Upper lobe of left lung (tissue), 6 donors: ENCODE measurements at places on chromosomes 11 and 22. TPM values are rescaled to one million over a fixed set of nuclear protein-coding genes. Genes with fewer than 3 reads are reported as not detected.

GRCh38 chr22:50678651-50679521, 6.3 kb downstream of the SHANK3 start:
- H3K4me3 ChIP-seq = no peak overlapping the region
- H3K27me3 ChIP-seq = peaks cover 1% of the 10 kb centered on the region
- peaks cover 14% of the 10 kb centered on the region for H3K36me3 ChIP-seq
- no peak for DNase-seq
- peaks cover under 1% of the 10 kb centered on the region for H3K4me1 ChIP-seq

- no peaks in the 10 kb centered on the region for H3K4me1 ChIP-seq
- no peak overlapping the region for H3K4me3 ChIP-seq
- no peak overlapping the region for H3K27ac ChIP-seq
- no peaks in the 10 kb centered on the region for H3K27me3 ChIP-seq
- H3K36me3 ChIP-seq = no peaks in the 10 kb centered on the region
These were observed 31.3 kb downstream of the TRAF6 start for GRCh38 chr11:36478700-36479329.

GRCh38 chr22:30201945-30202344, 44.6 kb downstream of the LIF start:
- H3K27ac ChIP-seq = peak overlapping the region; percentile 74
- H3K36me3 ChIP-seq = no peaks in the 10 kb centered on the region
- no peak overlapping the region for H3K4me3 ChIP-seq
- DNase-seq = no peak
- no peaks in the 10 kb centered on the region for H3K27me3 ChIP-seq

DNA sequence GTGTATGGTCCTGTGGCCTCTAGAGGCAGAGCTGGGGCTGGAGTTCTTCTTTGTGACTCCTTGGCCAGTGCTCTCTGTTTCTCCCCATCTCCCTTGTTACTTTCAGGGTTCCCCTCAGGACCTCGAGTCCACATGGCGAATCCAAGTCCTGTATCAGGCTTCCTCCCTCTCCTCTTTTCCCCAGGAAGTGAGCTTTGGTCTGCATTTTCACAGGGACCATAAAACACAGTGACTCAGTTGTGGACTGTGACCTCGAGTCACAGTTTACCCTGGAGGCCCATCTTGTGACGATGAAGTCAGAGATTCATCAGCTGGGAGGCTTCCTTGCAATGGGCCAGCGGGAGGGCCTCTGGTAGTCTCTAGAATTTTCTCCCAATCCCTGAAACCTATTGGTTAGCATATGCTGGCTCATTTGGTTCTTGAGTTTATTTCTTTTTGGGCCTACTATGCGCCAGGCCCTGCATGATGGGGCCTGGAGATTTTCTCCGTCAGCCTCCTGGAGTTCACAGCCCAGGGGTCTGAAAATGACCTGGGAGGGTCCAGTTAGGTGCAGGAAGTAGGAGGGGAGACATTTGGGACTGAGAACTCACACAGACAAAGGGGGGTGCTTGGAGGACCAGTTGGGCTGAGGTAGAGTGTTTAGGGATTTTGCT, 100.8 kb downstream of the KIAA1671 start:
- H3K27me3 ChIP-seq = no peaks in the 10 kb centered on the region
- H3K4me1 ChIP-seq = no peaks in the 10 kb centered on the region
- H3K4me3 ChIP-seq = no peak overlapping the region
- no peak for DNase-seq

DNA sequence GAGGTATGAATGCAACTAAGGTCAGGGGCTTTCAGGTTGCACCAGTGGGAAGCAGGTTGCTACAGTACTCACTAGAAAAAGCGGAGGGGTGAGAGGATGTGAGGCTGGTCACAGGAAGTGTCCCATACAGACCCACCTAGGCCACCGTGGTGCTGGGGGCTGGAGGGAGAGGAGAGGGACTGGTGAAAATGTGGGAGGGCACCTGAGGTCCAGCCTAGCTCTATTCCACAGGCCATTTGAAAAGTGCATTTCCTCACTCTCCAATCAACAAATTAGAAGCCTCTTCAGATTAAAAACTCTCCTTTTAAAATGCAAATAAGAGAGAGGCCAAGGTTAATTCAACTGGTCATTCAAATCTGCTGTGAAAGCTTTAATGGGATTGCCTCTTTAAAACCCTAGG, 38.6 kb upstream of the NCAM1 start:
- H3K27ac ChIP-seq = no peak overlapping the region
- H3K4me3 ChIP-seq = no peak overlapping the region
- H3K36me3 ChIP-seq = no peaks in the 10 kb centered on the region
- H3K4me1 ChIP-seq = no peaks in the 10 kb centered on the region

- H3K4me1 ChIP-seq = peaks cover 7% of the 10 kb centered on the region
- no peak for DNase-seq
- H3K36me3 ChIP-seq = no peaks in the 10 kb centered on the region
- H3K4me3 ChIP-seq = no peak overlapping the region
These were observed 20.7 kb downstream of the LINC01488 start for GRCh38 chr11:69501891-69502860.

The MAPK11 gene
- total RNA-seq = 9.1 TPM

- no peak for DNase-seq
- H3K27me3 ChIP-seq = no peaks in the 10 kb centered on the region
- H3K4me1 ChIP-seq = no peaks in the 10 kb centered on the region
- no peaks in the 10 kb centered on the region for H3K36me3 ChIP-seq
- H3K27ac ChIP-seq = no peak overlapping the region
- H3K4me3 ChIP-seq = no peak overlapping the region
These were observed 227.0 kb upstream of the NCAM1 start for GRCh38 chr11:112734207-112734606.

- no peaks in the 10 kb centered on the region for H3K27me3 ChIP-seq
- no peak overlapping the region for H3K27ac ChIP-seq
- DNase-seq = no peak
- H3K4me3 ChIP-seq = peak overlapping the region; percentile 7
These were observed 13.9 kb downstream of the ACP2 start for GRCh38 chr11:47234669-47235100.

The TNNI2 gene
- total RNA-seq = 7.3 TPM

DNA sequence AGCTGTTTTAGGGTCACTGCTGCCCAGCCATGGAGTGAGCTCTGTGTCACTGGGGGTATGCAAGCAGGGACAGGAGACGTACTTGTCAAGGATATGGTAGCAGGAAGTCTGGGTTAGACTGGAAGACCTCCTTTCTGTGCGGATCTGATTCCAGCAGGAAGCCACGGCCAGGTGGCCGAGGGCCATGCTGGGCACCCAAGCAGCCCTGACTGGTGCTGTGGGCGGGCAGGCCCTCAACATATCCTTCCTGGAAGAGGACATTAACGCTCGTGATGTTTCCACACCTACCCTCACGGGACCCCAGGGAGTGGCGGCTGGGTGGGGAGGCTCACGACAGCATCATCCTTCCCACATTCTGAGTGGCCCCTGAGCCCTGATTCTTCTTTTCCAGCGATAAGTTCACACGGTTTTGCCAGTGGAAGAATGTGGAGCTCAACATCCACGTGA, 8.7 kb upstream of the ANKRD13D start:
- peaks cover 69% of the 10 kb centered on the region for H3K36me3 ChIP-seq
- H3K27me3 ChIP-seq = no peaks in the 10 kb centered on the region
- peaks cover 74% of the 10 kb centered on the region for H3K4me1 ChIP-seq
- peak; percentile 20 for DNase-seq

DNA sequence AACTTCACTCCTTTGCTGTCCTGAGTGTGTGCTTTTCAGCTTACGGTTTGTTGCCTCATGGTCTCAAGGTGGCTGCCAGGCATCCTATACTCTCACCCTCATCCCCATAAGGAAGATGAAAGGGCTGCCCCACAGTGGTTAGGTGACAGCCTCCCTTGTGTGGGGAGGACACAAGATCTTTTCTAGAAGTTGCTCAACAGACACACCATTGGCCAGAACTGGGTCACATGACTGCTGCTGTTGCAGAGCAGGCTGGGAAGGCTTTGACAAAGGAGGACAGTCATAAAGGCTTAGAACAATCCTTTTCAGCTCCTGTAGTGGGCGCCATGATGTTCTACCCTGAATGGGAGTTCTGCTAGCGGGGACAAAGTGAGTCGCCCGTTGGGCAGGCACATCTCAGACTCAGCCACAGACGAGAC, 69.7 kb upstream of the RASD2 start:
- no peak overlapping the region for H3K27ac ChIP-seq
- DNase-seq = no peak

DNA sequence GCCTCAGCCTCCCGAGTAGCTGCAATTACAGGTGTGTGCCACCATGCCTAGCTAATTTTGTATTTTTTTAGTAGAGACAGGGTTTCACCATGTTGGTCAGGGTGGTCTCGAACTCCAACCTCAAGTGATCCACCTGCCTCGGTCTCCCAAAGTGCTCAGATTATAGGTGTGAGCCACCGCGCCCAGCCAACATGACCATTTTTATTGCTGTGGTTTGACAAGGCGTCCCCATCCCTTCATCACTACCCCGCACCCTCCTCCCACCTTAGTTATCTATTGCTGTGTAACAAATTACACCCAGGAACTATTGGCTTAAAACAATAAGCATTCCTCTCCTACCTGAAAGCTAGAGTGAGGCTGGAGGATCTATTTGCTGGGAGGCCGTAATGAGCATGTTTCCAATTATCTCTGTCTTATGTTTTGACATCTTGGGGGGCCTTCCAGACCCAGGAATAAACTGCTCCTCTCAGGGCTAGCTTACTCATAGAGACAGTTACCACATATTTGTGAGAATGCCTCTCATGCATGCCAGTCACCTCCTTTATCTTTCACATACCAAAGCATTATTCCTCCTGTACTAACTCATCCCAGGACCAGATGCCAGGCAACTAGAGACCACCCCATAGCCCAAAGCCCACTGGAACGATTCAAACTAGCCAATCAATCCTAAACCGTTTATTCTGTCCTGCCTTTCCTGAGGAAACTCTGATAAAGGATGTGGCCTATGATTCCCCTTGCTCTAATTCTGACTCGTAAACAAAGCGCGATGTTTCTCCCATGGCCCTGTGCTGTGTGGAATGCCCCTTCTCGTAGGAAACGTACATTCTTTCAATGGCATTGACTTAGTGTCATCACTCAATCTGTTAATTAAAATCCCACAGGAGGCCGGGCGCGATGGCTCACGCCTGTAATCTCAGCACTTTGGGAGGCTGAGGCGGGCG, 19.4 kb downstream of the SNU13 start:
- H3K4me3 ChIP-seq = no peak overlapping the region
- no peaks in the 10 kb centered on the region for H3K36me3 ChIP-seq
- H3K27ac ChIP-seq = peak overlapping the region; percentile 94
- H3K4me1 ChIP-seq = peaks cover 12% of the 10 kb centered on the region
- DNase-seq = no peak

GRCh38 chr11:125429174-125429707, 66.8 kb downstream of the FEZ1 start:
- no peak overlapping the region for H3K27ac ChIP-seq
- H3K36me3 ChIP-seq = no peaks in the 10 kb centered on the region
- H3K4me3 ChIP-seq = no peak overlapping the region
- no peaks in the 10 kb centered on the region for H3K27me3 ChIP-seq
- no peaks in the 10 kb centered on the region for H3K4me1 ChIP-seq

DNA sequence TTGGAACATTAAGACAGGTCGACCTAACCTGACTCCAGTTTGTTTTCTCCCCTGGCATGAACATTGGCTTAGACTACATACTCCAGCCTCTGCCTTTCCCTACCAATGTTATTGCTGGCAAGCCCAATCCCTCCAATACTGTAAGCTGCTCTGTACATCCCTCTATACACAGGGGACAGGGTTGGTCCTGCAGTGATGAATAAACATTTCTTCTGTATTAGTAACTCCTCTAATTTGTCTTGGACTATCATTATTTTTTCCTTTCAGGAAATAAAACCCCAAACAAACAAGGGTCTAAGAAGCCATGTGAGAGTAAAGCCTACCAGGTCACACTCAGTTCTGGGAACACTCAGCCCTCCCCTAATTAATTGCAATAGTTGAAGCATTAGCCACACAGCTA, 35.1 kb upstream of the FJX1 start:
- no peak overlapping the region for H3K4me3 ChIP-seq
- no peak overlapping the region for H3K27ac ChIP-seq
- no peaks in the 10 kb centered on the region for H3K36me3 ChIP-seq
- no peaks in the 10 kb centered on the region for H3K27me3 ChIP-seq
- H3K4me1 ChIP-seq = no peaks in the 10 kb centered on the region

DNA sequence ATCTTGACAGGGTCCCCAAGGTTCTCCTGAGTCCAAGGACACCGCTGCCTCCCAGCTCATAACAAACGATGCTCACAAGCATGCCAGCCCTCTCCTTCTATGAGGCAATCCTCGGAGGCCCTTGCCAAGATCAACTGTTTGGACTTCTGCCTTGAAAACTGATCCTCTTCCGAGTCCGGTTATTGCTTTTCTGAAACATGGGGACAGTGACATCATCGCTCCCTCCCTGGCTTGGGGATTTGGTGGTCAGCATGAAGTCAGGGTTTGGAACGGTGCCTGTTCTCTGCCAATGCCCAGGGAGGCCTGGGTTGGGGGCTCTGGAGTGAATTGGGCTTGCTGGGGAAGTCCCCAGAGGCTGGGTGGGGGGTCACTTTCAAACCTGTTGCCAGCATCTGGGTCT, 149.3 kb downstream of the FBXO7 start:
- H3K4me1 ChIP-seq = peaks cover 62% of the 10 kb centered on the region
- no peaks in the 10 kb centered on the region for H3K27me3 ChIP-seq
- no peak overlapping the region for H3K4me3 ChIP-seq
- DNase-seq = no peak
- H3K36me3 ChIP-seq = no peaks in the 10 kb centered on the region

DNA sequence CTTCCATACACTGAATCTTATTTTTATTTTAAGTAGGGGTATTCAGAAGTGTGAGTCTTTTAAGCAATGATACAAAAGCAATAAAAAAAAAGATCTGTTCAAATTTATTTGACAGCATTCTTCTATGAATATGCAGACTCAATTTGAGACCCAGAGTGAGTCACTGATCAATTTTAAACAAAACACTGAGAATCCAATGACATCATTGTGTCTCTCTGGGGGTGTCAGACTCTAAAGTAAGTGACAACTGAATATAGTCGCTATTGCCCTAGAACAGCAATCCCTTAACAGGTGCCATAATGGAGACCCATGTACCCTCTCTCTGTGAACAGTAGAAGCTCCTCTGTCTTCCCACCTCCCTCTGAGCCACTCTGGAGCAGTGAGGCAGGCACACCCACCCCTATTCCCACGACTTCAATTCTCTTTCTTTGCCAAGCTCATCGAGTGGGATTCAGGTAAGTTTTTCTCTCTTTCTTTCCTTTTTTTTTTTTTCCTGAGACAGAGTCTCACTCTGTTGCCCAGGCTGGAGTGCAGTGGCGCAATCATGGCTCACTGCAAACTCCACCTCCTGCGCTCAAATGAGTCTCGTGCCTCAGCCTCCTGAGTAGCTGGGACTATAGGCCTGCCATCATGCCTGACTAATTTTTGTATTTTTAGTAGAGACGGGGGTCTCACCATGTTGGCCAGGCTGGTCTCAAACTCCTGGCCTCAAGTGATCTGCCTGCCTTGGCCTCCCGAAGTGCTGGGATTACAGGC, 5.1 kb upstream of the RPS3 start:
- H3K4me3 ChIP-seq = no peak overlapping the region
- H3K4me1 ChIP-seq = no peaks in the 10 kb centered on the region
- DNase-seq = no peak
- H3K27ac ChIP-seq = no peak overlapping the region

GRCh38 chr11:134082990-134083389, 14.1 kb downstream of the JAM3 start:
- H3K27ac ChIP-seq = no peak overlapping the region
- no peaks in the 10 kb centered on the region for H3K4me1 ChIP-seq
- no peak overlapping the region for H3K4me3 ChIP-seq
- no peaks in the 10 kb centered on the region for H3K36me3 ChIP-seq
- DNase-seq = no peak
- no peaks in the 10 kb centered on the region for H3K27me3 ChIP-seq

GRCh38 chr11:17508306-17508705, 31.7 kb upstream of the ABCC8 start:
- H3K36me3 ChIP-seq = no peaks in the 10 kb centered on the region
- H3K27ac ChIP-seq = no peak overlapping the region
- no peak for DNase-seq
- H3K27me3 ChIP-seq = no peaks in the 10 kb centered on the region

The CSNK2A3 gene
- 4.7 TPM for total RNA-seq
